Epithelial cell of prostate (primary cell): ENCODE measurements at places on chromosomes 4 and X.

DNA sequence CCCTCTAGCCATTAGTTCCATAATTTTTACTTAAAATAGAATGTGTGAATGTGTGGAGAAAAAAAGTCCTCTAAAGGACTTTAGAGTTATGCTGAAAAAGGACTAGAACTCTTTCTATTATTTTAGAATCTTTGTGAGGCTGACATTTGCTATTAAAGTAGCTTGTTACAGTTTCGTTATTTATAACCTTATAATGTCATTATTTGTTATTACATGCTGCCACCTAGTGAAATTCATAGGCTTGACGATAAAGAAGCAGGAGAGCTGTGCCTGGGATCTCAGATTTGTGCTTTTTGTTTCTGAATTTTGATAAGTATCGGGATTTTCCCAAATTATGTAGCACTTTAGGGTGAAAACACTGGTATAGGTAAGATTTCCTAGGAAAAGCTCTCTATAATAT lies 38.5 kb upstream of the TAPT1 start:
- DNase-seq: no peak

DNA sequence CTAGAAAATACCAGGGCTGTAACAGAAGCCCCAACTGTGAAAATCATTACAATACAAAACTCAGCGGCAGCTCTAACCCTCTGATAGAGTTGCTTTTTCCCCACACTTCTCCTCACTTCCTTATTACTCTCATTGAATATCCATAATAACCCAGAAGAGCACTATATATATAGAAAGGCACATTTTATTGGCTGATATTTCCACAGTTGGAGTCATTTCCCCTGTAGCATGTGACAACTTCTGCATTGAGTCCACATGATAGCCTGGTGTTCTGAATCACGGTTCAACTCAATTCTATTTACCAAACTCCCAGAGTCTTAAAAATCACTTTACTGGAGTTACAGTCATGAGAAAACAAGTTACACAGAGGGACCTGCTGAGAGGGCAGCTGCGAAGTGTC lies 46.6 kb upstream of the NWD2 start:
- DNase-seq: no peak

DNA sequence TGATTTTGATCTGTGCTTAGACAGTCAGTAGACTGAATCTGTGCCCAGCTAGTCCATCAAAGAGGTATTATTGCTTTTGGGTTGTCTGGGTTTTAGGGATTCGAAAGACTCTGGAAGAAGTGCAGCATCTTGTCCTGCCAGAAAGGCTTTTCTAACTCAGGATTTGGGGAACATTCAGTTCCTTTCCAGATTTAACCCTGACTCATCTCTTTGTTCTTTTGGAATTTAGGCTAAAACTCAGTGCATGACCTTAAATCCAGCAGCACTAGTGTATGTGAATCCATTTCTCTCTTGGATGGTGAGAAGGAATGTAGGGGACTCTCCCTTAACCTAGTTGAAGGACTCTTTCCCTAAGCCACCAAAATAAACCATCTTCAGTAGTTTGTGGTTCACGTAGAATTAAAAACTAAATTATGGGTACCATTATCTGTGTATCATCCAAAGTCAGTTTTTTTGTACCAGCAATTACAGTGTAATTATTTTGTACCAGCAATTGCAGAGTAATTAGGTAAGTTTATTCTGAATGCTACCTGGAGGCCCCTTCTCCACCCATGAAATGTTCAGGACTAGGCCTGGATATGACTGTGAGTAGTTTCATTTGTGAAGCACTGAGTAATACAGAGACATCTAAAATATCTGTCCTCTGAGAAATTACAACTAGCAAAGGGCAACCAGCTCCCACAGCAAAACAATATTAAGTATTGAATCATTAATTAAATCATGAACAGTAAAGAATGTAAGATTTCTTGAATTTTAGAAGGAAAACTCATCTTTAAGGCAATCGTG lies 384.0 kb downstream of the TMA16 start:
- DNase-seq: no peak

DNA sequence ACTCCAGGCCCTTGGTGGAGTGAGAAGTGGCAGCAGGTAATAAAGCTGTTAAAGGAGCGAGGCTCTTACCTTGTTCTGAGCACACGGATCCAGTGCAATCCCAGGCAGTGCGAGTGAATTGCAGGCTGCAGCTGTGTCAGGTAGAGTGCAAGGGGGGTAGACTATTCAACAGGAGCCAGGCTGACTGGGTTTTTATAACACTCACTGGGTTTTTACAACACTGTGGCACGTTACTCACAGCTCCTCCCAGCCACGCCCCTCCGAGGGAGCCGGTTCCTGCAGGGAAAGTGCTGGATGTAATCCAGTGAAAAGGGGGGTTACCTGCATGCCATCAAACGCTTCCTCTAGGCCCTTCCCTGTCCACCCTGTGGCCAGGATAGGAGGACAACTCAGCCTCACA lies 358 bp downstream of the FGFBP1 start:
- no peak for DNase-seq

DNA sequence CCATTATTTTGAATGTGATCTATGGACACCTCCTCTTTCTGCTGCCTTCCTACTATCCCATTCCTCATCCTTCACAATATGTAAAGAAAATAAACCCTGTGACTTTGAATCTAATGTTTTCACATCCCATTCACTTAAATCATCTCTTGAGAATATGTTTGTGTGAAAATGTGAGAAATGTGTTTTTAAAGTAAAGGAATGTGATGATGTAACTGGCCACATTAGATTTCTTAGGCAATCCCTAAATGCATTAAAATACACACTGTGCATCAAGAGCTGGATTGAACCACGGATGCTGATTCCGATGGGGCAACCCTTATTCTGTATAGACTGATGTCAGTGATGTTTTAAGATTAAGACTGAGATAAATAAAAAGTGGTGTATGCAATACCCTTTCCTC lies 558.9 kb upstream of the TENM3 start:
- no peak for DNase-seq

DNA sequence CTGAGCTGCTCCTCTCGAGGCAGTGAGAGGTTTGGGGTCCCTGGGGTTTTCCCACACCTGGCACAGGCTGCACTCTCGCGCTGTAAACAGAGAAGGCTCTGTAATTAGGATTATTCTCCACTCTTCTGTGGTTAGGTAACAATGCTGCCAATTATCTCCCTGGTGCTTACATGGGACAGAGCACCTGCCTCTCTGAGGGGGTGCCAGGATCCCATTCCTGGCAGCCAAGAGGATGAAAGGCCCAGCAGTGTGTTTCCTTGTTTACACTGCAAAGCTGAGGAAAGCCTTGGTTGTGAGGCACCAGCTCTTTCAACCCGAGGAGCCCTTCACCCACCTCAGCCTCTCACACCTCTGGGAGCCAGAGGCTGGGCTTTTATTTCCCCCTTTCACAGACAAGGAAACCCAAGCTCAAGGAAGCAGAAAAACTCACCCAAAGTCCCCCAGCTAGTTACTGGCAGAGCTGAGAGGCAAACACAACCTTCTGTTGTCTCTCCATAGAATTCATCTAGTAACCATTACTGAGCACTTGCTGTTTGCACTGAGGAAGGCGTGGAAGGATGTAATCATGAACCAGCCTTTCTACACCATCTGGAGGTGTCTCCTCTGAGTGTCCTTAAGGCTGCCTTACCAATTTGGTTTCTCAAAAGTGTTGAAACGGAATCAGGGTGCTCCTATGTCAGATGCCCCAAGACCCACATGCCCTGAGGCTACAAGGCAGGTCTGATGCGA lies 39.7 kb upstream of the PROM1 start:
- no peak for DNase-seq

DNA sequence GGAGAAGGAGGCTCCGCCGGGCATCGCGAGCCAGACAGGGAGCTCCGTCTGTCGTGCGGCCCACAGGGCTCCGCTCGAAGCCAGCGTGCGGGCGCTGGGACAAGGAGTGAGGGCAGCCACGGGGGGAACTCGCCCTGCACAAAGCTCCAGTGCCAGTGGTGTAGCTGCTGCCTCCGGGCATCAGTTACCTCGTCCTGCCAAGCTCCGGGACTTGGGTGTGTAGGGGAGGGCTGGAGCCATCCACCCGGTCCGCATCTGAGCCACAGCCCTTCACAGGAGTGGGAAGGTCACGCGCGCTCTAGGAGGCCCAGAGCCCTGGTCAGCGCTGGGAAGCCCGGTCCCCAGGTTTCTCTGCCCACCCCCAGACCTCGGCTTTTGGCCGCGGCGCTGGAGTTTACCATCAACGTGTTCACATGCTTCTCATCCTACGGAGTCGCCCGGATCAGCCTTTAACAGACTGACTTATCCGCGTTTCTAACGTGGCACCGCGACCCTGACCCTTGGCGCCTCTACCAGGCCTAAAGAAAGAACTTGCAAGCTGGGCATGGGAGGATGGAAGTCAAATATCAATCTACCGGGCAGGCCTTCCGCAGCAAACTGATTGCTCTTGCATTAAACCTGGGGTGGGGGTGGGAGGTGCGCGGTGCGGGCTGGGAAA lies 8.4 kb upstream of the PRDM8 start:
- no peak for DNase-seq

DNA sequence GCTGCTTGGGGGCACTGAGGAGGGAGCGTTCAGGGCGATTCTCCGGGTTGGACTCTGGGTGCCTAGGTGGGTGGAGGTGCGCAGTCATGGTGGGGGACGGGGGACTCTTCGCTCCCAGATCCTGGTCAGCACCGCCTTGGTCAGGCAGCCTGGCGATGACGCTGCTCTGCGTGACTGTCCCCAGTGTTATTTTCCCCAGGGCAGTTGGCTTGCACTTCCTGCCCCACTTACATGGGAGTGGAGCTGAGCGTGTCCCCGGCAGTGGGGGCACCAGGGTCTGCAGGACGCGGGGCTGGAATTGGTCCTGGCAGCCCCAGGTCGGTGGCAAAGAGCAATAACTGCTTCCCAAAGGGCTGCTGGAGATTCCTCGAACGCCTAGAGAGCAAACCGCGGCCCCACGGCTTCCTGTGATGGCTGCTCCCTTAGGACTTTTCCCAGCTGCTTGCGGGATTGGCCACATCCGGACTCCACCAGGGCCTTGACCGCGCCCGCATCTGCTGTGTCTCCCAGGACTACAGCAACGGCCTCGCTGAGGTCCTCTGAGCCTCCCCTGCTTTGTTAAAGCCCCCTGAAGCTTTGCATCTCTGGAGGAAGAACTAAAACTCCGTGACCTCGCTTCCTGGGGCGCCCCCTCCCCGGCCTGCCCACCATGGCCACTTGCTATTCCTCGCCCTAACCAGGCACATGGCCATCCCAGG lies 35.3 kb upstream of the GPR78 start:
- DNase-seq: no peak

GRCh38 chrX:24761306-24761705 lies 67.6 kb downstream of the POLA1 start:
- DNase-seq: no peak

GRCh38 chrX:153612413-153612812 lies 13.5 kb upstream of the CCNQ start:
- no peak for DNase-seq

GRCh38 chrX:15349046-15349445 lies 13.7 kb upstream of the PIGA start:
- no peak for DNase-seq

DNA sequence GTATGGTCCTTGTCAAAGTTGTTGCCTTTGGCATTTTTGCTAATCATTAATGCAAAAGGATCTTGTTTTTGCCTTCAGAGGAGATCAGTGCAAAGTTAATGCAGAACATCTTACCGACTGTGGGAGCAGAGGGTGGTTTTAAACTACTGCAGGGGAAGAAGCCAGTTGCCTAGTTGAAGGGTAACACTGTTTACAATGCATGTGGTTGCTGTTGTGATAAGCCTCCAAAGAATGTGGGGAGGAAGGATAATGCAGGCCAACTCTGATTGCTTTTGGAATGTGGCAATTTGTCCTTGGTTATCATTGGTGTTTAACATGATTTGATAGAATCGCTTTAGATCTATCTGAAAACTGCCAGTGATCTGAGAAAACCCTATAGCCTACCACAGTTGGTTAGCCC lies 204.3 kb upstream of the TLL1 start:
- DNase-seq: no peak

GRCh38 chr4:154854362-154854761 lies 73.3 kb downstream of the RBM46 start:
- DNase-seq: no peak

DNA sequence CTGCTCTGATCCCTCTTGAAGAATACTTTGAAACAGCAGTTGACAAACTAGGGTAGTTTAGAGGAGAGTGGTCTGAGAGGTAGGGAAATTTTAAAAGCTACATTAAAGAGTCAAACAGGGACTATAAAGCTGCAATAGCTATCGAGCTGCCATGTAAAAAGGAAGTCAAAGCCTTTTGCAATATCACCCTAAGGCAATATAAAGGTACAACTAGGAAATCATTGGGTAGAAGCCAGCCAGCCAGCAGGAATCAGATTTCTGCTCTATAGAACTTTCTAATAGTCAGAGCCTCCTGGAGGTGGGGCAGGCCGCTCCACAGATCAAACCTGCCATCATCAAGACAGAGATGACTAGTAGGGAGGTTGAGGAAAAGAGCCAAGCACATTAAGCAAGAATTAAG lies 15.2 kb upstream of the PHOX2B start:
- DNase-seq: no peak

DNA sequence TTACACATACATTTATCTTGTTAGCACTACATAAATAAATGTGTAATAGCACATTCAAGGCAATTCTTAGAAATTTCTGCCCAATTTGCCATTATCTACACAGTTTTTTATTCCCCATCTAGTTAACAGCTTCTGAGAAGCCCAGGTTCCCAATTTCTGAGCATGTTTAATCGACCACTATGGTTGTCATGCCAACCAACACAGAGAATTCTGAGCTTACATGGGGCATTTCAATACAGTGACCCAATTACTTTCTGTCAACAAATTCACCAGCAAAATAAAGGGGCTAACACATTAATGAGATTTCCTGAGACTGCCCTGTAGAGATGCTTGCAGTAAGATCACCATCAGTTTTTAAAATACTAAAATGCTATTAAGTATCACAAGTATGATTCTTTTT lies 22.0 kb downstream of the GPM6A start:
- no peak for DNase-seq

GRCh38 chr4:1569461-1570151 lies 114.5 kb downstream of the FAM53A start:
- no peak for DNase-seq

DNA sequence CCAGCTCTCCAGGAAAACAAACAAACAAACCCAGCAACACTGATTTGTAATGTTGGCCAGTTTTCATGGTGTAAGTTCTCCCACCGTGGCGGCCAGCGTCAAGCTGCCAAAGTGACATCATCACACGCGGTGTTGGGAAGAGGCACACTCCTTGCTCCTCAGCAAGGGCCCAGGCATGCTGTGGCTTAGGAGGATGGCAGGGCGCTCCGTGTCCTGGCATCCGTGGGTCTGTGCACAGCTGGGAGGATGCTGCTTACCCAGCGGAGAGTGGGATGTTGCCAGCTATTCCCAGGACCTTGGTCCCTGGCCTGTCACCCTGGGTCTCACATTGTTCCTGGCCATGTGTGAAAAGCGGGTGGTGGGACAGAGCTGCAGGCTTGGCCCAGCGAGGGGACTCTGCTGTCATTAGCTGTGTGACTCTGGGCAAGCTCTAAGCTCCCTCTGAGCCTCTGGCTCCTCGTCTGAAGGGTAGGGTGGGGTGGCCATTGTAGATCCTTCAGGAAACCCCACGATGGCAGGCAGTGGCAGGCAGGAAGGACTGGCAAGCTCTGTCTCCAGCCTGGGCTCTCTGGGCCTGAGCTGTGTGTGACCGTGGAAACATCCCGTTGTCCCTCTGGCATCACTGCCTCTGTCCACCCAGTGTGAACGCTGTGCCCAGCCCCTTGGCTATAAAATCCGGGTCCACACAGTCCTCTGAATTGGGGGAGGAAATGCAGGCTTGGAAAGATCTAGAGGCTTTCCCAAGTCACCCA lies 10.8 kb downstream of the PSAPL1 start:
- no peak for DNase-seq

GRCh38 chrX:13759152-13759718 lies 24.7 kb downstream of the OFD1 start:
- DNase-seq: no peak
